CD4-positive, alpha-beta T cell treated with Interleukin-17A for 4 hours (primary cell): ENCODE measurements at places on chromosomes 6 and 20.

- DNase-seq, result no peak
Measured at GRCh38 chr6:150152891-150153876, 10.3 kb downstream of the PPP1R14C start.

GRCh38 chr6:46637933-46638332, 14.7 kb downstream of the CYP39A1 start:
- no peak for DNase-seq

- no peak for DNase-seq
Measured at GRCh38 chr6:42392833-42393232, 58.9 kb downstream of the TRERF1 start.

DNA sequence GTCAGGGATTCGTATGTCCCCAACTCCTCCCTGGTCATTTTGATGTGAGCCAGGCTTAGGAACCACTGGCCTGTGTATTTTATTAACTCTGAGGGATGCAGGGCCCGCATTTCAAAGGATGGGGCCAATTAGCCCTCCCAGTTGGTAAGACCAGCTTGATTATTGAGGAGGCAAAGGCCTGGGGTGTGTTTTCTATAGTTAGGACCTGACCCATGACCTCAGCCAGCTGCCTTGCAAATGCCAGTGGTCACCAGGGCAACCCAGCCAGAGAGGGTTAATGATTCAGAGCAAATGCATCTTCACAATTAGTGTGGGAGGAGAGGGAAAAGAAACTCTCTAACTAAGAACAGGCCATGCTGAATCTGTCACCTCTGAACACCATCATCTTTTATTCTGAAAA, 835.4 kb downstream of the MAFB start:
- DNase-seq, result no peak

DNA sequence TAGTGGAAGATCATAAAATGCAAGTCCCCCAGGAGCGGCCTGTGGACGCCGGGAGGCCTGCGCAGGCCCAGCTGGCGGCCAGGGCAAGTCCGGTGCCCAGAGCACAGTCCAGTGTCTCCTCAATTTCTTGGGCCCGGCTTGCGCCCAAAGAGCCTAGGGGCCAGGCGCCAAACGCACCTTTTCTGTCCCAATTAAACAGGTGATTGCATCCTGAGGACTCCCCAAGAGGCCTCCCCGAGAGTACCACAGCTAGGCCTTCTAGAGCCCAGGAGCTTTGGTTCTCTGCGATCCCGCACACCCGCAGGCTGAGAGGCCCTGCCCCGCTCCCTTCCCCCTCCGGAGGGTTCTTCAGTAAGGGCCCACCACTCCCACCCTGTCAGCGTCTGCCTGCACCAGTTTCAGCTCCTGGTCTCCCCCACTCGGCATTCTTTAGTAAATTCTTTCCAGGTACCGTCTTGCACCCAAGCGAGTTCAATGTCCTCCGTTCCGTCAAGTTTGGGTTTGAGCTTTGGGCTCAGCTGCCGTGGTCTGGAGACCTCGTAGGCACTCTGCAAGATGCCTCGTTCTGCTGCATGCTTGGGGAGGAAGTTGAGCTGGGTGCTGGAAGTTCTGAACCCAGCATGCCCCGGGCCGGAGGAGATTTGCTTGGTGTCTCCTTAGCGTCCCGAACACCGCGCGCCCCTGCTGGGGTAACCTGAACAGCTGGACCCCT, 3.9 kb upstream of the NKX2-2 start:
- no peak for DNase-seq

GRCh38 chr6:32980488-32981038, 12.2 kb downstream of the BRD2 start:
- no peak for DNase-seq

DNA sequence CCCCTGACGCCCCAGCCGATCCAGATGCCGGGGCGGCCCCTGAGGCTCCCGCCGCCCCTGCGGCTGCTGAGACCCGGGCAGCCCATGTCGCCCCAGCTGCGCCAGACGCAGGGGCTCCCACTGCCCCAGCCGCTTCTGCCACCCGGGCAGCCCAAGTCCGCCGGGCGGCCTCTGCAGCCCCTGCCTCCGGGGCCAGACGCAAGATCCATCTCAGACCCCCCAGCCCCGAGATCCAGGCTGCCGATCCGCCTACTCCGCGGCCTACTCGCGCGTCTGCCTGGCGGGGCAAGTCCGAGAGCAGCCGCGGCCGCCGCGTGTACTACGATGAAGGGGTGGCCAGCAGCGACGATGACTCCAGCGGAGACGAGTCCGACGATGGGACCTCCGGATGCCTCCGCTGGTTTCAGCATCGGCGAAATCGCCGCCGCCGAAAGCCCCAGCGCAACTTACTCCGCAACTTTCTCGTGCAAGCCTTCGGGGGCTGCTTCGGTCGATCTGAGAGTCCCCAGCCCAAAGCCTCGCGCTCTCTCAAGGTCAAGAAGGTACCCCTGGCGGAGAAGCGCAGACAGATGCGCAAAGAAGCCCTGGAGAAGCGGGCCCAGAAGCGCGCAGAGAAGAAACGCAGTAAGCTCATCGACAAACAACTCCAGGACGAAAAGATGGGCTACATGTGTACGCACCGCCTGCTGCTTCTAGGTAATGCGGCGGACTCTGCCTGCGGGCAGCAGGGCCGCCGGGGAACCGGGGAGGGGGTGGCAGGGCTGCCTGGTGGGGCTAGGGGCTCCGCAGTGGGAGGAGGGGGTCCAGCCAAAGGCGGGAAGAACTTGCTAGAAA, 2.3 kb downstream of the GNAS start:
- DNase-seq, result no peak

DNA sequence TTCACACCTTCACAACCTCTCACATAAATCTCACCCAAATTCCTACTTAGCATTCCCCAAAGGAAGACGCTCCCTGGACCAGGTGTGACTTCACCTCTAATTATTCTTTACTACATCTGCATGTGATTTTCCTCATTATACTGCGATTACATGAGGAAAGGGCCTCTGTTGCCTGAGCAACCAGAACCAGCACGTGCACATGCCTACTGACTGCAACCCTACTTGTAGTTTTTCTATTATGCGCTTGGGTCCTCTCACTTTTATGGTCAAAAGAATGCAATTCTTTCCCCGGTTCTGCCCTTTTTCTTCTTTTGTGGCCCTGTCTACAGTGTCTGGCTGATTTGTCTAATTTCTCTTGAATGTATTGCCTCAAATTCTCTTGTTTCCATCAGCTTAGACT, 20.4 kb upstream of the ANKEF1 start:
- no peak for DNase-seq

GRCh38 chr20:37564388-37565133, 36.9 kb upstream of the BLCAP start:
- DNase-seq, result peak; percentile 34

DNA sequence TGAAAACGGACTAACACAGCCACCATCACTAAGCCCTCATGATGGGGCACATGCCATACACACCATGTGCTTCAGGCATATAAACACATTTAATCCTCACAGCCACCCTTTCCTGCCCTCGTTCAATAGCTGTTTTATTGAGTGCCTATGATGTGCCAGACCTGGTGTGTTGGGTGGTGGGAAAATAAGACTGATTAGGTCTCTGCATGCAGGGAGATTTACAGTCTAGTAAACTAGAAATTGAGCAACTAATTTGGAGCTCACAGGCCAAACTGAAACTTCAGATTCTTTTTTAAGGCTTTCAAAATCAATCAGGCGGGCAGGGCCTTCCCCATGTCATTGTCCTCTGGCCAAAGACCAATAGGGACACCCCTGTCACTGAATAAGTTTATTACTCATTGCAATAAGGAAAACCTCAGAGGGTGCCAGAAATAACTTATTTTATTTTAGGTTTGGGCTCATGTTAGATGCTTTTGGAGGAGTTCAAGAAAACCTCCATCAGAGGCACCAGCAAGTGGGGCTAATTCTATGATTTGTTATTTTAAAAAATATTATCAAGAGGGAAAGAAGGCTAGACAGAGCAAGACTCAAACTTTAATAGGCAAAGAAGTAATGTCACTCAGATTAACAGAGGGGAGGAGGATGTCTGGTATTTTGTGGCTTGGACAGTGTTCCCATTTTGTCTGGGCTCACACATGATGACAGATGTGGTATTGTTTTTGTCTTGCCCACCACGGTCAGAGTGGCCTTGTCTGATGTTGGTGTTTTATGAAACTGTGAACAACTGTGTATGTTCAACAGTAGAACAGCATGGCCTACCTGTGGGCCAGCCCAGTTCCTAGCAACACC, 12.0 kb downstream of the ZFP64 start:
- no peak for DNase-seq

DNA sequence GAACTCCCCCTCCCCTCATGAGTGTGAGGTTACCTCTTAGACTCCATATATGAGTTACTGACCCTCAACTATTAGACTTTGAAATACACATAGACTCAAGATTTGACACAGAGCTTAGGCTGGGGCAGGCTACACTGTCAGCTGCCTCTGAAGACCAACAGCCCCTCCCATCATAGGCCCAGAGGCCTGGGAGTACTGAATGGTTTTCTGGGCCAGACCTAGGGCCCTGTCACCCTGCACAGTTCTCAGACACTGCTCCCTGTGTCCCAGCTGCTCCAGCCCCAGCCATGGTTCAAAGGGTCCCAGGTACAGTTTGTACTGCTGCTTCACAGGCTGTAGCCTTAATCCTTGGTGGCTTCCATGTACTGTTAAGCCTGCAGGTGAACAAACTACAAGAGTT, 132.1 kb upstream of the MOCS1 start:
- no peak for DNase-seq

DNA sequence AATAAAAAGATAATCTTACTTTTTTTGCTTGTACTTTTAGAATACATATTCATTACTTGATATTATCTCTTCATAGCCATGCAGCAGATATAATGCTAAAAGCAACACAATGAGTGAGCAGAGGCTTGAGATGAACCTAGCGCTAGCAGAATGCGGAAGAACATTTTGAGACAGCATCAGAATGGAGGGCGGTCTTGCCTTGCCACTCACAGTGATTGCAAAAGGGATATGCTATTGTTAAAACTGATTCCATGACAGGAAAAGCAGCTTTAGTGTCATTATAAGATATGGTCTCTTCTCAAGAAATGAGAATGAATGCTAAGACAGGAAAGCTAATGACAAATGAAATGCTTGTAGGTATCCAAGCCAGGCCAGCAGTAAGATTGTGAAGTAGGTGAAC, 200.0 kb upstream of the GJE1 start:
- DNase-seq, result no peak

DNA sequence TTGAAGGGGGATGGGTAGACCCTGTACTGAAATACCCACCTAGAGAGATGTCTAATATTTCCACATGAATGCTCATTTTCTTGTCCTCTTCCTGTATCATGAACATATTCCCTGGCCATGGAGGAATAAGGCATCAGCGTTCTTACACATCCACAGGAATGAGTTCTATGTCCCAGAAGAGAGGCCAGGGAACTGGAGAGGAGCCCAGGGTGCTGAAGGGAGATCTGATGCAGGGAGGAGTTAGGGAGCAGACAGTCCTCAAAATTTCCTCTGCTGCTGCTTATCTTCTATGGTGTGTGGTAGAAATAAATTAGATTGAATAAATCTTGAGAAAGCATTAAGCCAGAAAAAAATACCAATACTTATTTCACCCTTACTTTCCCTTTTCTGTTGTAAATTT, 295.0 kb downstream of the KCNQ5 start:
- no peak for DNase-seq

DNA sequence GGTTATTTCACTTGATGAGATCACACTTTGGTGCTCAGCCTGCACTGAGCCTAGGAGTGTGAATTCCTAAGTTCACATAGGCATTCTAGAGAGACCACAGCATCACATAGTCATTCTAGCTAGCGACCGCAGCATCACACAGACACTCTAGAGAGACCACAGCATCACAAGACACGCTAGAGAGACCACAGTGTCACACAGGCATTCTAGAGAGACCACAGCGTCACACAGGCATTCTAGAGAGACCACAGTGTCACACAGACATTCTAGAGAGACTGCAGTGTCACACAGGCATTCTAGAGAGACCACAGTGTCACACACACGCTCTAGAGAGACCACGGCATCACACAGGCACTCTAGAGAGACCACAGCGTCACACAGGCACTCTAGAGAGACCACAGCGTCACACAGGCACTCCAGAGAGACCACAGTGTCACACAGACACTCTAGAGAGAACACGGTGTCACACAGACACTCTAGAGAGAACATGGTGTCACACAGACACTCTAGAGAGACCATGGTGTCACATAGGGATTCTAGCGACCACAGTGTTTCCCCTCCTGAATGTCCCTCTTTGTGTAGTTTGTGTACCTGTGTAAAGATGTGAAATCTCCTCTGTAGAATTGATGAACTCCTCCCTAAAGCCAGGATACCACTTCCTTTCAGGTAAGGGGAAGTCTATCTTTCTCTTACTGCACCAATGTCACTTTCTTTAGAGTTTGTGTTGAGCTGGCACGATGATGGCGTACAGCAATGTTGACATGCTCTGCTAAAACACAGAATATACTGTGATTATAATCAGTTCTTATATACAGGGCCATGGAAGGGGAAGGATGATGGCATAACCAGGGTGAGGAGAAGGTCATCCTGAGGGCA, 169.4 kb downstream of the ZDHHC14 start:
- peak; percentile 11 for DNase-seq

GRCh38 chr20:354298-354977, 7.5 kb downstream of the NRSN2 start:
- DNase-seq, result peak; percentile 82

DNA sequence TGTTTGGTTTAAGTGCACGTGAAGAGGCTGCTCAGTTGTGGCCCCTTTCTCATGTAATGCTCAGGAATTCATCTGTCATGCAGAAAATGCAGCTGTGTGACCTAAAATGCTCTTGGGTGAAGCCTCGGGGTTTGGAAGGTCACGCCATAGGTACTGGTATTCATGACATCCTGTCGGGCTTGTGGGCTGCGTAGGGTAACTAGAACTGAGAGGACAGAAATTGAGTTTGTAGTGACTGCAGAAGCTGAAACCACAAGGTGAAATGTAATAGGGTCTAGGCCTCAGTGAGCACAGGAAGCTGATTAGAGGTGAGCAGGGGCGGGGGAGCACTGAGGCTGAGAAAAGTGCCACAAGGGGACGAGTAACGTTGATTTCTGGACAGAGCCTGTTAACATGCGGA, 128.8 kb downstream of the SOBP start:
- peak; percentile 51 for DNase-seq

GRCh38 chr6:35710241-35710847, 21.6 kb upstream of the FKBP5 start:
- peak; percentile 39 for DNase-seq

- DNase-seq, result peak; percentile 68
Measured at GRCh38 chr6:13767121-13767808, 47.1 kb downstream of the MCUR1 start.

DNA sequence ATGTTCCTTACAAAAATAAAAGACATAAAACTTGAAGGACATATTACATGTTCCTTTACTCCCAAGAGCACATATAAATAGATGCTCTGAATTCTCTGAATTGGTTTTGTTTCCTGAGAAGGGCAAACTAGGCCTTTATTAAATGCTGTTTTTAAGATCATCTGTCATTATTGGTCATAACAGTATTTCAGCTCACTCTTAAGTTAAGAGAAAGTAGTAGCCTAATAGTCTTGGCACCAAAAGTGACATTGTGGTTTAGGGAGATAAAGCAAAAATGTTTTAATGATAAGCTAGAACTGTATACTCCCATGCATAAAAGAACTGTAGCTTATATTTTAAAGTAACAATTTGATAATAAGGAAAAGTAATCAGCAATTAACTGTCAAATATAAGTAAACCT, 361.1 kb upstream of the PTCHD4 start:
- DNase-seq, result no peak

- peak; percentile 19 for DNase-seq
Measured at GRCh38 chr6:47655719-47656595, 42.4 kb upstream of the ADGRF4 start.

GRCh38 chr20:23043376-23043775, 6.1 kb downstream of the THBD start:
- DNase-seq, result no peak
